ENCODE measurements at places on chromosomes 5 and 9. TPM values are rescaled to one million over a fixed set of nuclear protein-coding genes. Genes with fewer than 3 reads are reported as not detected.

PCDHB13 gene
- polyA plus RNA-seq: 0.06 TPM

DNA sequence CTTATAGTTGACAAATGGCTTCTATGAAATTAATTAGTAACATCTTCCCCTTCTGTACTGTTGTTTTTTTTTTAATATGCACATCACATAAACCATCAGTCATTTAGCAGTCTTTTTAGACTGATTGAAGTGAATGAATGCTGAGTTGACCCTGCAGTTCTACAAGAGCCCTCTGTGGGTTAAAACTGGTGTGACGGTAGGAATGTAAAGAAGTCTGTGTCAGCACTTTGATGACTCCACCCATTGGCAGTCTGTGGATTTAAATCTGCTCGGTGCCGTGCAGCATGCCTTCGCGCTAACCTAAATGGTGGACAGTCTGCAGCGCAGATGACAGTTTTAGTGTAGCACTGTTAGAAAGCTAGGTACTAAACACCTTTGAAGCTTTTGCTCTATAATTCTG, 3.1 kb downstream of the GTF3C4 start:
- no peak for DNase-seq
- peaks cover 7% of the 10 kb centered on the region for H3K36me3 ChIP-seq
- H3K27me3 ChIP-seq: no peaks in the 10 kb centered on the region
- H3K4me3 ChIP-seq: no peak overlapping the region
- H3K27ac ChIP-seq: no peak overlapping the region

- H3K27ac ChIP-seq: peak overlapping the region; percentile 73
- DNase-seq: peak; percentile 87
- no peak overlapping the region for H3K4me3 ChIP-seq
- H3K27me3 ChIP-seq: no peaks in the 10 kb centered on the region
Measured at GRCh38 chr5:135110785-135111596, 77.0 kb upstream of the PITX1 start.

DNA sequence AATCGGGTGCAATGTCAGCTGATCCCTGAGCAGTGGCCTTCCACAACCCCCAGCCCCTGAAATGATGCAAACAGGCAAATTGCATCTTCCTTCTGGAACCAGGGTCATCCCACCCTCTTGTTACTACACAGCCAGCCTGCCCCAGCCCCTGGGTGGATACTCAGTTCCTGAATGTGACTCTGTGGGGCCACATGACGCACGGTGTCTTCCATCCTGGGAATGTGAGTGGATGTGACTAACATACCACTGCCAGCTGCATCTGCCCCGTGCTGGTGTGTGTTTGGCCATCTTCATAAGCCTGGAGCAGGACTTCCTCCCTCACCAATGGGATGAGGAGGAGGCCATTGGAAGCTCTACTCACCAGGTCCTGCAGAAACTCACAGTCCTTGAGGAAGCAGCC, 257.9 kb upstream of the ADAMTS16 start:
- no peaks in the 10 kb centered on the region for H3K4me1 ChIP-seq
- H3K27me3 ChIP-seq: no peaks in the 10 kb centered on the region
- no peak for DNase-seq
- no peak overlapping the region for H3K27ac ChIP-seq
- no peak overlapping the region for H3K4me3 ChIP-seq
- no peaks in the 10 kb centered on the region for H3K36me3 ChIP-seq

DNA sequence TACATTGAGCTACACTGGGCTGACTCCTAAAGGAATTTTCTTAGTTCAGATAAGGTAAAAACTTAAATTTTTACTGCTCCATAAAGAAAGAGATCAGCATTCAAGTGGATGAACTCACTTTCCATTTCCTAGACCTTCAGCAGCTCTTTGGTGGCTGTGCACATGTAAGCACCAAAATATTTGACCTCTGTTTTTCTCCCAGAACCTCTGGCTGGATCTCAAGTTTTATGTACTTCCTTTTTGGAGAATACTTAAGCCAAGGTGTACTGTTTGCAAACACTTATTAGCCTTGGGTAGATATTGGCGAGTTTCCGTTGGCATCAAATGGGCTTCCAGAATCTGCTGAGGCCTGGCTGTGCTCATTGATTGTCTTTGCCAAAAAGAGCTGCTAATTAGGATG, 10.3 kb downstream of the TNC start:
- no peaks in the 10 kb centered on the region for H3K4me1 ChIP-seq
- DNase-seq: no peak
- no peaks in the 10 kb centered on the region for H3K27me3 ChIP-seq
- H3K27ac ChIP-seq: no peak overlapping the region

DNA sequence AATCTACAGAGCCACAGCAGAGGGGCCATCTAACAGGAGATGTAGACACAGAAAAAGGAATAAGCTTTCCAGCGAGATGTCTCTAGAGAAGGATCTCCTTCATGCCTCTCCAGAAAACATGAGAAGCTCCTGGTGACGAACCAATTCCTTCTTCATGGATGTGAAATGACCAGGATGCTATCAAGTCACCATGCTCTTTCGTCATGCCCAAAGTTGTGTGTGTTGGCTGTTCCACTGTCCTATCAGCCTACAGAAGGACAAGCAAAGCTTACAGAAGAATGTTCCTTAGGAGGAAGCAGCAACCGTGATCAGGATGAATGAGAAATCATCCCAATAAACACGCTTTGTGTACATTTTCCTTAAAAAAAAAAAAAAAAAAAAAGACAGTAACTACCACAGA, 54.4 kb downstream of the ALDH7A1 start:
- no peaks in the 10 kb centered on the region for H3K27me3 ChIP-seq
- peaks cover 6% of the 10 kb centered on the region for H3K36me3 ChIP-seq
- no peak overlapping the region for H3K27ac ChIP-seq
- H3K4me3 ChIP-seq: no peak overlapping the region
- H3K4me1 ChIP-seq: no peaks in the 10 kb centered on the region

GRCh38 chr9:77177894-77178794, 810 bp downstream of the VPS13A start:
- DNase-seq: peak; percentile 75
- peaks cover 41% of the 10 kb centered on the region for H3K4me1 ChIP-seq
- H3K27ac ChIP-seq: peak overlapping the region; percentile 93

PARP8 gene
- polyA plus RNA-seq: 0.52 TPM

DNA sequence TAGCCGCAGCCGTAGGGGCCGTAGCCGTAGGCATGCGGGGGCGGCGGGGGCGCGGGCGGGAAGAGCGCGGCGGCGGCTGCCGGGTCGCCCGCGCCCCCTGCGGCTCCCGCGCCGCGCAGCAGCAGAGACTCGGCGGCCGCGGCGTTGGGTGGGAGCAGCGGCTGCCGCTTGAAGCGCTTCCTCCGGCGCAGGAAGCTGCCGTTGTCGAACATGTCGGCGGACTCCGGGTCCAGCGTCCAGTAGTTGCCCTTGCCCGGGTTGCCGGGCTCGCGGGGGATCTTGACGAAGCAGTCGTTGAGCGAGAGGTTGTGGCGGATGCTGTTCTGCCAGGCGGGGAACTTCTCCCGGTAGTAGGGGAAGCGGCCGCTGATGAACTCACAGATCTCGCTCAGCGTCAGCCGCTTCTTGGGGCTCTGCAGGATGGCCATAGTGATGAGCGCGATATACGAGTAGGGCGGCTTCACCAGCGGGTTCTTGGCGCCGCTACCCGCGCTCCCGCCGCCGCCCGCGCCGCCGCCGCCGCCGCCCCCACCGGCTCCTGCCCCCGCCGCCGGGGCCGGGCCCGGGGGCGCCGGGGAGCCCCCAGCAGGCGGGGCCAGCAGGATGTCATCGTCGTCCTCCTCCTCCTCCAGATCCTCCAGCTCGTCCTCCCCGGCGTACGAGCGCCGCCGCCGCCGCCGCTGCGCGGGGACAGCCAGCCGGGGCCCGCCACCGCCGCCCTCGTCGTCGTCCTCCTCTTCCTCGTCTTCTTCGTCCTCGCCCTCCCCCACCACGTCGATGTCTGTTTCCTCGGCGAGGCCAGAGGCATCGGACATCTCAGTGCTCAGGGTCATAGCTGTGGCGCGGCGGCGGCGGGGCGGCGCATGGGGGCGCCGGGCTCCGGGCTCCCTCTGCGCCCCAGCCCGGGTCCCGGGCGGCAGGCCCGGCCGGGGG, 781 bp downstream of the FOXD1 start:
- H3K36me3 ChIP-seq: no peaks in the 10 kb centered on the region
- peaks cover 10% of the 10 kb centered on the region for H3K4me1 ChIP-seq
- DNase-seq: peak; percentile 60
- H3K27ac ChIP-seq: no peak overlapping the region
- peak overlapping the region; percentile 65 for H3K4me3 ChIP-seq
- peaks cover 46% of the 10 kb centered on the region for H3K27me3 ChIP-seq

Measured in psoas muscle (tissue), 8 donors.